Cortex of kidney (tissue), 1 donor: ENCODE measurements at places on chromosomes 12 and 14.

DNA sequence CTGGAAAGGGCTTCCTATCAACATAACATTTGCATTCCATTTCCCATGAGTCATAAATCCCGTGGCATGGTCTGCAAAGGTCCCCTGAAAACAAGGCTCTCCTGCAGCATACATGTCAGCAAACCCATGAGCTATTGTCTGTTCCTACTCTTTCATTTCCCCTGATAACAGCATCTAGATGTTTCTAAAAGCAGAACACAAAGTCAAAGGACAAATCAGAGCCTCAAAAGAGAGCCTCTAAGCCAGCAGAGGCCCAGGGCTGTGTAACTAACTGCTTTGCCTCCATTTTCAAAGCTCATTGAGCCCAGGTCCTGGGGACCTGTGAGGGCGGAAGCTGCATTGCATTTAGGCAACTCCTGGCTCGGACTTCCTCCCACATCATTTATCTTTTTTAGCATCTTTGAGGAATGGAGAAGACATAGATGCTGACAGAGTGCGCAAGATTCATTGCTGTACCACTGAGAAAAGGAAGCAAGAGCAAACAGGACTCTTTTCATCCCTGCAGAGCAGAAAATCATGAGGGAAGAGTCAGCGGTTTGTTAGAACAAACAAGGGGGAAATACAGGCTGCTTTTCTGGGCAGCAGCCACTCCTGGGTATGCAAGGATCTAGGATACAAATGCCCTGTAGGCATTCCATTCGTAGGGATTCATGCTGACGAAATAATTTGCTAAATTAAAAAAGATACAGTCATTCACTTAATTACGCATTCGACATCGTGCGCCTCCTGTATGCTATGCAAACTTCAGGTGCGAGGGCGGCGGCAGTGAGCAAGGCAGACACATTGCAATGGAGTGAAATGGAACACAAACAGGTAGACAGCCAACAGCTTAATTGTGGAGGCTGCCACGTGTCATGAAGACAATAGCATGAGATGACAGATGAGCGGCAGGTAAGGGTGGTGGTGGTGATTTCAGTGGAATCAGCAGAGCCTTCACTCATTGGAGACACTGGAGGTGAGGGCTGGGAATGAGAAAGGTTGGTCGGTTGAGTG, 131.0 kb downstream of the TMEM132D start:
- DNase-seq, result no peak

DNA sequence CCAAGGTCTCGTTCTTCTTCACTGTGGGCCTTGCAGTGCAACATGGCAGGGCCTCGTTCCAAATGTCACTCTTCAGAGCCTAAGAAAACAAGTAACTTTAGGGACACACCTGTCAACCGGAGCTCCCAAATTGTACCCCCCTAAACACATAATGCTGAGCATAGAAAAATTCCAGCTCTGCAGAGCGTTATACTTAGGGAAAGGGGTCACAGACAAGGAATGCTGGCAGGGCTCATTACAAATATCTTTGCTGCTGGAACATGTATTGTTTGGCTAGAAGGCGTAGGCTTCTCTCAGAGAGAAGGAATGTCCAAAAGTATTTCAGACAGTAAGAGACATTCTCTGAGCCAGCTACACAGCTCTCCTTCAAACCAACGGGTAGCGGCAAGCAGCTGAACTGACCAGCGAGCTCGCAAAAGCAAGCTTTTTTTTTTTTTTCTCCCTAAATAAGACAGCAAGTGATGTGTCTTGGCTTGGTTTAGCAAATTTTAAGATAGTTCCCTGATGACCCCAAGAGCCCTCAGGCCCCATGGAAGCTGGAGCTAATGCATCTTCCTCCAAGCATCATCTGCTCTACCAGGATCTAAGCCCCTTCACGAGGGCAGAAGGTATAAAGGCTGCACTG, 24.5 kb downstream of the SSH1 start:
- no peak for DNase-seq

GRCh38 chr12:1505576-1505975, 88.8 kb downstream of the FBXL14 start:
- no peak for DNase-seq

DNA sequence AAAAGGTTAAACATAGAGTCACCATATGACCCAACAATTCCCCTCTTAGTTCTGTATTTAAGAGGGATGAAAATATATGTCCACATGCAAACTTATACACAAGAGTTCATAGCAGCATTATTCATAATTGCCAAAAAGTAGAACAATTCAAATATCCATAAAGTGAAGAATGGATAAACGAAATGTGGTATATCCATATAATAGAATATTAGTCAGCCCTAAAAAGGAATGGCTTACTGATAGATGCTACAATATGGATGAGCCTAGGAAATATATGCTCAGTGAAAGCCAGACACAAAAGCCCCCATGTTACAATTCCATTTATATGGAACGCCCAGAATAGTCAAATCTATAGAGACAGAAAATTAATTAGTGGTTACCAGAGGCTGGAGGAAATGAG, 44.1 kb upstream of the RIN3 start:
- DNase-seq, result no peak

- DNase-seq, result no peak
These were observed 8.6 kb downstream of the DDN start for GRCh38 chr12:48990552-48990951.

DNA sequence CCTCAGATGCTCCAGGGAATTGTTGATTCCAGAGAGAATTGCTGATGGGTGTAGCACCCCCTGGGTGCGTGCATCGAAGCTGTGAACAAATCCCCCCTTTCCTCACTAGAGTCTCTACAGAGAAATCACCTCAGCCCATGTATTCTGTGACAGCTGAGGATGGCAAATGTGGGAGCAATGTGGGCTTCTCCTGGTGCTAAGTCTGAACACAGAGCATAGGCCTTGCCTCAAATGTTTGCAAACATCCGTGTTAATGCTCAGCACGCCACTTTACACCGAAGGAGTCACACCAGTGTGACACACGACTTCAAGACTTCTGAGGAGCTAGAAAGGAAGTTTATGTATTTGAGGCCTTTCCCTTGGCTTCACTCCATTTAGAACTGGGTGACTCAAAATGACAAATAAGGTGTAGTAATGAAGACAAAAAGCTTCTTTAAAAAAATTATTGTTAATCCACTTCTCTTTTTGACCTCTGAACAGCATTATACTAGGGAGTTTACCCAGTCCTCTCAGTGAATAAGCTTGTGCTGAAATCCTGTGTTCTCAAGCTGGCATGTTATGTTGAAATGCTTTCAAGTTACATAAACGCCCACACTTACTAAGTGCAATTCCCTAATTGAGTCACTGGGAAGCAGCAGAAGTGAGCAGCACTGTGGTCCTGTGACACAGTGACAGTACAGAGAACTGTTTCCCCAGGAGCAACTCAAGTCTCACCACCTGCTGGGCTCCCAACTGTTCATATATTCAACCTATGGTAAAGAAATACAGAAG, 92.9 kb downstream of the FAR2 start:
- DNase-seq, result no peak

DNA sequence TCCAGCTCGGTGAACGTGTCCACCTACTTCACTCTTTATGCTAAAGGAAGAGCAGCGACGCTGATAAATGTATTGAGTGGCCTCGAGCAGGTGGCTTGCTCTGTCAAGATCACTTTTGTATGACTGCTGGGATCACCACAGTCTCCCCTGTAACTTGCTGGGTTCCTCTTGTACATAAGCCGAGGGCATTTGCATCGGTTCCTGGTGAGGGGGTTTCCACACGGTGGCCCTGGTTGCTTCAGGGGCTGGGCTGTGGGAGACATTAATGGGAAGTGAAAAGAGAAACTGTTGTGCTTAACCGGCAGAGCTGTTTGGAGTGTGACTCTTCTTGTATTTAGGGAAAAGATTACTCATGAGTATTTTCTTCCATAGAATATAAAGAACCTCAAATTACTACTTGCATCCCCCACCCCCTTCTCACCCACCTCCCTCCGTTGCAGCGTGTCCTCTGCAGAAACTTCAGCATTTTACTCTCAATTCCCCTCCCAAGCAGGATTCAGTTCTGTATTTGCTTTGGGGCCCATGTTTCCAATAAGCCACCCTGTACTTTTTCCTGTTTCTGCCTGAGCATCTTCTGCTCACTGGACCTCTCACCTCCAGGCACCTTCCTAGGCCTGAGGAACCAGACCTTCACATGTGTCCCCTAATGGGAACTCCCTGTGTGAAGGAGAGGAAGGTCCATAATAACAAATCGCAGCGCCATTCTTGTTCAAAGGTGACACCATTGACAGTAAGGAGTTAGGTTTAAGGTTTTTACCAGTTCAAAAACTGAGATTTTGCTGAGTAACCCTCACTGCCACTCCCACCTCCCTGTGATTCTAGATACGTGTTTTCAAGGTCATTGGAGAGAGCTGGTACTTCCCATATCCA, 187.0 kb downstream of the ETV6 start:
- DNase-seq, result no peak

- DNase-seq, result no peak
These were observed 43.3 kb downstream of the TSPAN11 start for GRCh38 chr12:30969606-30970395.

GRCh38 chr12:85457016-85457415, 177.0 kb downstream of the ALX1 start:
- no peak for DNase-seq

- no peak for DNase-seq
These were observed 53.6 kb upstream of the CD163 start for GRCh38 chr12:7557227-7557626.

GRCh38 chr12:120397824-120398540, 29.0 kb upstream of the MSI1 start:
- no peak for DNase-seq

- no peak for DNase-seq
These were observed 54.6 kb upstream of the TRAF3 start for GRCh38 chr14:102722646-102723045.

- no peak for DNase-seq
These were observed 127.6 kb downstream of the WIF1 start for GRCh38 chr12:64993461-64993860.

DNA sequence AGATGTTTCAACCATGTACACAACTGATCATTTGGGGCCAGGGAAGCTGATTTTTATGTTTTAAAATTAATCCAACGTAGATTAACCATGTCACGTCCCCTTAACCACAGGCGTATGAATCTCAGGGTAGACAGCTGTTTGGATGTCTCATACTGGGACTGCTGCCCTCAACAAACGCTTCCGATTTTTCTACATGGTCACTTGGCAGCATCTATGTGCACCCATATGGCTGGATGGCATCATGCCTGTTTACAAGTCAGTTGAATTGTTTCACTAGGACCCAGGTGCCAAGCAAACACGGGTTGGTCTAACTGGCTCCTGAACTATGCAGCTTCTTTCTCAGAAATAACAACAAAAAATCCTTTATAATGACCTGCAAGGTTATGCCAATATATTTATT, 393.8 kb downstream of the NPAS3 start:
- DNase-seq, result no peak
